ENCODE measurements at places on chromosomes 2 and 18.

DNA sequence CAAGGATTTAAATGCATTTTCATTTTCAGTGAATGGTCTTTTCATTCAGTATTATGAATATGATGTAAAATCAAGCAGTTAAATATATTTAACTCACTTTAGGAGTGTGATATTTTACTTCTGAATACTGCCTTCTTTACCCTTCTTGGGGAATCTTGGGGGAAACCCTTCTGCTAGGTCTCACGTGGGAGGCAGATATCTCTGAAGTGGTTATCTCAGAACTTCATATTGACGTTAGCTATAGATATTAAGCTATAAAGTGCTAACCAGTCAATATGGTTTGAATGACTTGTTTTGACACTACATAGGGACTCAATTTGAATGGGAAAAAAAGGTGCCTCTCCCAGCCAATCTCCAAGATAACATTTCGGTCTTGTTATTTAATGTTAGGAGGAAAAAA lies 9.8 kb downstream of the REL start:
- no peak for DNase-seq

DNA sequence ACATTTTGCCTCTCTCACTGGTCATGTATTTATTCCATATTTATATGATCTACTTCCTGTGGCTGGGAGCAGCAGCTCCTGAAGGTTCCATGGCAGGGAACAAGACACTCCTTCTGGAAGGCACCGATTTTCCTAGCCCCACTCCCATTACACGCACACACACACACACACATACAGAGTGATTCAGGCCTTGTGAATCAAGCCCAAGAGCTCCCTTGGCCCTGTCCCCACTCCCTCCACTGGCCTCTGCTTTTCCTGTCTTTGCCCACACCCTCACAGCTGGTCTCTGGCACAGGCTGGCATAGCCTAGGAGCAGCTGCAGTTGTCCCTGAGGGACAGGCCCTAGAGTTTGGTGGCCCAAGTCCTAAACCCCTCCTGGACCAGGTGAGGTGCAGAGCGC lies 201.7 kb downstream of the NAPG start:
- DNase-seq, result no peak

DNA sequence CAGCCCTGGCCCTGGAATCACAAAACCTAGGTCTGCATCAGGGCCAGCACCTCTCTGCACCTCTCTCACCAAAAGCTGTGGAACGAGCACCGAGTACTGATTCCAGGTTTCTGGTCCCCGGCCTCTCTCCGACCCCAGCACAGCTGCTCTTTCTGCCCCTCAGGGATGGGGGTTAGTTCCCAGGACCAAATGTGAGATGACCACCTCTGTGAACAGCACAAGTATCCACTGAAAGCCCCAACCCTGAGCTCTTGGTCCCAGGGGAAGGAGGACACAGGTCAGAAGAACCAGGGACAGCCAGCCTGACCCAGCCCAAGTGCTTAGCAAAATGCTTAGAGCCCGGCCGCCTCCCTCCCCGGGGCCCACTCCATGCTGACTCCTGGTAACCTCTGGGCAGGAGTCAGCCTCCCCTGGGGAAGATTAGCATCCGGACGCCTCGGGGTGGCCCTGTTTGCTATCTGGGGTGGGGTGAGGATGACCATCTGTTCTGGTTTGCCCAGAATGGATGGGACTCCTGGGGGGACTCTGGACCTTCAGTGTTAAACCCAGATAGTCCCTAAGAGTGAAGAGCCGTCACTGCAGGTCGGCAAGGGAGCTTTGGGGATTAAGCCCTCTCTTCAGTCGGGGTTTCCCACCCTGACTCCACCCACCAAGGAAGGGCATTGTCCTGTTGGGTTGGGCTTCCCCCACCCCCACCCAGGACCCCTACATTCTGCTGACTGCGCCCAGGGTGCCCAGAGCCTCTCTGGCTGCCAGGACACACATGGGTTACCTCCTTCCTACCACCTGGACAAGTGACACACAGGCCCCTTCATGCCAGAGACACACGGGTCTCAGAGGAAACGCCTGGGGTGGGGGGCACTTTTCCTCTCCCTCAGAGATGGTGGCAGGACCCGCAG lies 9.4 kb upstream of the GPR55 start:
- no peak for DNase-seq

GRCh38 chr18:52334307-52334706 lies 5.7 kb upstream of the DCC start:
- no peak for DNase-seq

GRCh38 chr2:102336502-102336945 lies 19.1 kb upstream of the IL18R1 start:
- no peak for DNase-seq

GRCh38 chr18:43004421-43004820 lies 111.1 kb downstream of the RIT2 start:
- no peak for DNase-seq

- peak; percentile 34 for DNase-seq
These were observed 33.3 kb downstream of the POLR1A start for GRCh38 chr2:86072271-86072858.

- DNase-seq, result no peak
These were observed 46.3 kb downstream of the PTPN2 start for GRCh38 chr18:12837747-12838146.

DNA sequence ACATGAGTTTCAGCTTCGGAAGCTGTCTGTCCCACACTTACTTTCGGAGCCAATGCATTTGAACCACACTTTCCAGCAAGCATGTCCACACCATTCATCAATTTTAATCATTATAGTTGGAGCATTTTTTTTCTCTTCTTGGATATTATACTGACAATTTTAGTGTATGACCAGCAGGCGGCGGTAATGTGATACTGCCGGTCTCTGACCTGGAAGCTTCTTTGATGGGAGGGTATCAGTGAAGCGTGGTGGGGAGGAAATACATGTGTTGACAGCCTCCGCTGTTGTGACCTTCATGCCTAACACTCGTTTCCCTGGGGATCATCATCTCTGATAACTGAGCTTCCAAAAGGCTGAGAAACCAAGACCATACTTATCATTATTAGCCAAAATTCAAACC lies 231.7 kb downstream of the GBX2 start:
- no peak for DNase-seq

DNA sequence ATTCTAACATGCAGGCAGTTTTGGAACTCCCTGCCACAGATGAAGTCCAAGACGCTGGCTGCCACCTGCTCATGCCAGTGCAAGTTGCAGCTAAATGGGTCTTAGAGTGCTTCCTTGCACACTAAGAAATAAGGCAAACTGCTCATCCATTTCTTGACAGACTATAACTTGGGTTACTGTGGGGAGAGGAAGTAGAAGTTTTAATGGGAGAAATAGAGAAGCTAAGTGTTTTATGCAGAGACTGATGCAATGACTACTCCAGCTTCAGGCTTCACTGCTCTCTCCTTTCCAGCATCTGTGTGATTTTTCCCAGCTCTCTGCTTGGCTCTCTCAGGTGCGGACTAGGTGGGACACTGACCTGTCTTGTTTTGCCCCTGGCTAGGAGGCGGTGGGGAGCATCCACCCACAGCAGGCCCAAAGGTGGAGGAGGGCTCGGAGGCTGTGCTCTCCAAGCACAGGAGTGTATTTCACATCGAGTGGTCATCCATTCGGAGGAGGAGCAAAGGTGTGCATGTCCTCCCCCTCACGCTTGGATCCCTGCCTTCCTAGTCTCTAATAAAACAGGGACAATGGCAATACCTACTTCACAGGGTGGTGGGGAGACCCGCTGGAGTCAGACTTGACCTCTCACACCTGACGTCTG lies 48.2 kb downstream of the SLC14A2 start:
- DNase-seq, result no peak

Measured in GM13977 (cell line).